ENCODE measurements at places on chromosomes 6 and 20.

DNA sequence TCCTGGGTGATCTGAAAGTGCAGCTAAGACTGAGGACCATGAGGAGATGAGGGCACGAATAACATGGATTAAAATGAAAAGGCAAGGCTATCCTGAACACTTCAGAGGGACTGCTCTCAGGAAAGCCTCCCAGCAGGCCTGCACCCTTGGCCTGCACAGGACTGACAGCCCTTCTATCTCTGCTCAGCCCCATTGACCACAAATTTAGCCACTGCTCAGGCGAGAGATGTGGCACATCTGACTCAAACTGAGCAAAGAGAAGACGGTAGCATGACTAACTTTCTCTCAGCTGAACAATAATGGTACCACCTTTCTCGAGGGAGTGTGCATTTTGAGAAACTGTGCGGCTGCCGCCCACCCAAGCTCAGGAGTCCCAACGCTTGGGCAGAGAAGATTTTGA lies 257.5 kb downstream of the ADGB start:
- no peak for DNase-seq

GRCh38 chr20:23477223-23477622 lies 13.7 kb upstream of the CST8 start:
- no peak for DNase-seq

DNA sequence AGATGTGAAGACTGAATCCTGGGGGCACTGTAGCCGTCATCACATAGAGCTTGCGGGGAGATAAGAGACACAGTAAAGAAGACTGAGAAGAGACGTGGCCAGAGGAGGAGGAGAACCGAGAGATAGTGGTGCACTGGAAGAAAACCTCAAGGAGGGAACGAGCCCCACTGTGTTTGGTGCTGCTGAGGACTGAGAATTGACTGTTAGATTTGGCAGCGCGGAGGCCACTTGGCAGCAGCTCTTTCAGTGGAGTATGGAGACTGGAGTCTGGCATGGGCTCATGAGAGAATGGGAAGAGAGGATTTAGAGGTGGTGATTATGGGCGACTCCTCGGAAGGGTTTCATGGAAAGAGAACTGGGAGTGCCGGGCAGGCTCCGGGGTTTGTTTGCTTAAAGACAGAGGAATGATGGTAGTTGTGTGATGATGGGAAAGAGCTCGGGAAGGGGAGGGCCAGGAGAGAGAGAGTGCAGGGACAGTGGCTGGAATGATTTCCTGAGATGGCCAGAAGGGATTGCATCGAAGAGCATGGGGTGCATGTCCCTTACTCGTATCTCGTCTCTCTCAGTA lies 18.0 kb downstream of the CDYL start:
- DNase-seq = no peak

DNA sequence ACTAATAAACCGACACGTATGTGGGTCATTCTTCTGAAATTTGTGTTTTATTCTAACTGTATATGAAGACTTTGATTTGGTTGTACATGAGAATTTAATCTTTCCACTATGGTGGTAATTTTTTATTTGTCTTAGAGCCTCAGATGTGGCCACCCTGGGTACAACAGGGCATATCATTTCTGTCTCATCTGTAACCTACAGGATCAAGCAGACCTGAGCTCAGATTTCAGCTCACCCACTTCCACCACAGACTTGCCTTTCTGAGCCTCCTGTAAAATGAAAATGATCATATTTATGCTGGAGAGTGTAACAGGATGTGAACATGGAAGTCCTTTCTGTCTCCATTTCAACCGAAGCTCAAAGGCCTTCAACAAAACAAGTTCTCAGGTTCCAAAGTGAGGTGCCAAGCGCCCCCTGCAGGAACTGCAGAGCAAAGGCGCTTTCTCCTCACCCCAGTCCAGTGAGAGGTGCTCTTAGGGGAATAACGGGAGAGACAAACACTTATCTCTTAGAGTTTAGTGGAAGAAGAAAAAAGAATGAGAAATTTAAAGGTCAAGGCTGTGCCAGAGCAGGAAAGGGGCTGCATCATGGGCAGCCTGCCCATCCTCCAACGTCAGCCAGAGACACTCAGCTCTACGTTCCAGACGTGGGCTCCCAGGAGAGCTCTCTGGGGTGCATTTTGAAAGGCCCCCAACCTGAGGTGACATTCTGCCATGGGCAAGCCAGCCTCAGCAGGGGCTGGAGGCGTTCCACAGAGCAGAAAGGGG lies 23.0 kb upstream of the CD24 start:
- DNase-seq = no peak

DNA sequence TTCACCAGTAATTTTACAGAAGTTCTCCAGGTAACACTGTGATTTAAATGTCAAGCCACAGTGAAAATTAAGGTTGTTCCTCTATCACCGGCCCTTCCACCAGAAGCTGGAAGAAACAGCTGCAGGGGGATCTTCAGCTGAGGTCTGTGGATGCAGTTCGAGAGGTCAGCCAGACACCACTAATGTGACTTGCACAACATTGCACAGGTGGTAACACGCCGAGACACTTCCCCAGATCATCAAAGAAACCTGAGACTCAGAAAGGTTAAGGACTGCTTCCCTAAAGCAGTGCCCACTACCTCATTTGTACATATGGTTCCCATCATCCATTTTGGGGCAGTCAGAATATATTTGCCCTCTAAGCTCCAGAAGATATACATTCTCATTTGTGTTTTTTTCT lies 8.1 kb upstream of the SERPINB9 start:
- no peak for DNase-seq

DNA sequence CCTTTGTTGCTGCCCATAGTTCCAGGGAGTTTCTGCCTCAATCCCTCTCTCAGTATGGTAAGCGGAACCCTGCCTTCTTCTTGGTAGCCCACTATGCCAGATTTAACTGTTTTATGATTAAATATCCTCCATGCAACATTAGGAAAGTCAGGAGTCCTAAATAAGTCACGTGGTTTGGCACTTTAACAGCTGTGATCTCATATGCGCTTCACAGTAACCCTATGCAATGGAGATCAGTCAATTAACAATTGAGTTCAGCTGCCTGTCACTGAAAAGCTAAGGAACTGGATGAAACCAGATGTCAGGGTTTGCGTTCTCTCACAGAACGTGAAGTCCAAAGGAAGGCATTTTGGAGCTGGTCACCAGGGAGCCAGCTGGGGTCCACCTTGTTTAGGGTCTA lies 81.6 kb downstream of the PSMB1 start:
- DNase-seq = no peak

DNA sequence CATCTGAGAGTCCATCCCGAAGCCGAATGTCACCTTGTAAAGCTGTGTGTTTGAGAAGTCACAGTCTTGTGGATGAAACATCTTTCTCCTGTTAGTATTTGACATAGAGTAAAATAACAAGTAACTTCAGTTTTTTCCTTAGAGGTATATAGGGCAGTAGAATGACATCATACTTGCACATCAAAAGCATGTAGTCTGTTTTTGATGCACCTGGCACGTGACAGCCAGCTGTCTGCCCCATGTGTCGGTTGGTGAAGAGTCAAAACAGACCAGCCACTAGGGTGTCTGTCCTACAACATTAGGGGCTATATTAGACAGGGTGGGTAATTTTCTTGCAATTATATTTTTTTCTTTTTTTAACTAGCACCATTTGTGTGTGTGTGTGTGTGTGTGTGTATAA lies 70.2 kb downstream of the SNX9 start:
- no peak for DNase-seq

DNA sequence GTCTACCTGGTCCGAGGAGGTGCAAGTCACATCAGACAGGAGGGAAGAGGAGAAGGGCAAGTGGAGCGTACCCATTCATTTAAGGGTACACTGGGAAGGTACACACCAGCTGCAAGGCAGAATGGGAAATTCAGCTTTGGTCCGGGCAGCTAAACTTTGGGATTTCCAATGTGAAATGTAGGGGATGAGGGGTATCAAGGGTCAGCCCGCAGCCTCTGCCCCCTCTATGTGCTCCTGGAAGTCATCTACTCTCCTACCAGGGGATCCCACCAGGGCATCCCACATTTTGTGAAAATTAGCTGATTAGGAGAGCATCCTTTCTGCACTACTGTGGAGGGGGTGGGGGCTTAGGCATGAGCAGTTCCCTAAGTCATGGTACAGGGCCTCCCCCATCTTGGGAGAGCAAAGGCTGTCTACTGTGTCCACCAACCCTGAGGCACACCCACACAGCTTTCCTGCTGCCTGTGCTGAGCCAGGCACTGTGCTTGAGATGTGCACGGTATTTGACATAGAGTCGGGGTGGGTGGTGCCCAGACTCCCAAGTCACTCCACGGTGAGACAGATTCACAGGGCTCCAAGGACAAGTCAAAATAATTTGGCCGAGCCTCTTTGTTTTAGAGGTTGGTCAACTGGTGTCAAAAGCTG lies 189.1 kb upstream of the SULF2 start:
- no peak for DNase-seq

GRCh38 chr6:8268606-8269005 lies 166.3 kb upstream of the EEF1E1 start:
- no peak for DNase-seq

GRCh38 chr6:19552588-19552987 lies 284.6 kb upstream of the ID4 start:
- no peak for DNase-seq

GRCh38 chr20:57843941-57844625 lies 134.3 kb upstream of the PMEPA1 start:
- no peak for DNase-seq

DNA sequence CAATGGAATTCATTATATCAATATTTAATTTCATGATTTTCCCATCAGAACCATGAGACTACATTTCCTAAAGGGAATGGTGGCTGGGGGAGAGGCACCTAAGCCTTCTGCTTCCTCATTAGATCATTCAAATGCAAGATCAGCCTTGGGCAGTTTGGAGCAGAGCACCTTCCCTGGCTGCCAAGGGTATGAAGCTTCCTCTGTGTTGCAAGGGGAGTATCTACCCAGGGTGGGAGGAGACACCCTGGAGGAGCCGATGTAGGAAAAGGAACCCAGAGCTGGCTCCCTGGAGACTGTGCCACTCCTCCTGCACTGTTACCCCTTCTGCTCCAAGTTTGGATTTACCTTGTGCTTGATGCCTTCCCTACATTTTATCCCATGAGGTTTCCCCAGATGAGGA lies 299.7 kb upstream of the PRDM1 start:
- no peak for DNase-seq

DNA sequence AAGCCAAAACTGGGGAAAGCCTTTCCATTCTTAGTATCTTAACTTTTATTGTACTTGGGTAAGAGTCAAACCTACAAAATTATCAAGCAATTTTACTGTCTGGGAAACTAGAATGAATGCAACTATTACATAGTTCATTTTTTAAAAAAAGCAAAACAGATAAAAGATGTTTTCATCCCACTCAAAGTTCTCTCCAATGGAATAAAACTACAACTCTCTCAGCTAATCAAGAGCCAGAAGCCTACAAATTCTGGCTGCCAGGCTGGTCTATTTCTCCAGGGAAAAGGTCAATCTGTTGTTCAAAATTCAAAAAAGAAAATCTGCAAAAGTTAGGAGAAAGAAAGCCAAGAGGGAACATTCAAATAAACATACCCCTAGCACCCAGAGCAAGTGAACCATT lies 56.2 kb downstream of the COL12A1 start:
- no peak for DNase-seq

DNA sequence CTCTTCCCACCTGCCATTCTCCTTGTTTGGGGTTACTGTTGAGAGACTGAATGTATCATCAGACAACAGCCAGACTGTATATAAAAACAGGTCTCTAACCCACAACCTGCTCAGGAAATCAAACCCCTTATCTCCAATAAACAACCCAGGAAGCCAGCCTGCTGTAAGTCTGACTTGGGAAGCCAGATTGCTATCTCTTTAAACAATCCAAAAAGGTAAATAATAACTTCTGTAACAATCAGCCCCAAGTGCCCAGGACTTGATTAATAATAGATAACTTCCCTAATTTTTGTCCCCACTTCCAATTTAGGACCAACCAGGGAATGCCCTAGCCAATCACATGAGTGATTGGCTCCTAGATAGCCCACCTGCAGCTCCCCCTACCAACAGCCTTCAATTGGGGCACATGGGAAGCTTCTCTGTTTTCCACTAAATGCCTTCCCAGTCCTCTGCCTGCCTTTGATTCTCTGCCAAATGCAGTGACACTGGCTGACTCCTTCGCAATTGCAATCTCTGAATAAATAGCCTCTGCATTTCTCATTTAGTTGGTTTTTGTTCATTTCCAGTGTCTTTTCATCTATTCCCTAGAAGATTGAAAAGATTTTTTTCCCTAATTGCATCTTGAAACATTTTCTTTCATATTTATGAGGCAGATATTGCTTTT lies 117.1 kb upstream of the TAB2 start:
- no peak for DNase-seq

All from NCI-H1436 treated with DMSO at 0.1 percent for 48 hours (cell line).